ENCODE measurements at places on chromosomes 11 and 22.

- no peak for DNase-seq
Observed at GRCh38 chr11:2721210-2721916, 21.6 kb upstream of the KCNQ1OT1 start.

GRCh38 chr11:104784684-104785460 is 113.4 kb downstream of the CASP12 start:
- no peak for DNase-seq

GRCh38 chr11:68867066-68867465 is 25.4 kb upstream of the CPT1A start:
- no peak for DNase-seq

DNA sequence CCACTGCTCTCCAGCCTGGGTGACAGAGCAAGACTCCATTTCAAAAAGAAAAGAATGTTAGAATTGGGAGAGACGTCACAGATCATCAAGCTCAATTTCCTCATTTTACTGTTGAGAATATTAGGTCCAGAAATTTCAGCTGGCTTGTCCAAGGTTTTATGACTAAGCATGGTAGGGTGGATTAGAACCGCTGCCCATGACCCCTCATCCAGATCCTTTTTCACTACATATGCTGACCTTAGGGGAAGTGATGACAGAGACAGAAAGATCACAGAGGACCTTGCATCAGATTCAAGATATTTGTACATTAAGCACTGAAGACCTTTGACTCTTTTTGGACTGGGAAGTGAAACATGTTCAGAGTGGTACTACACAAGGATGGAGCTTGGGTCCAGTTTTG is 134.5 kb downstream of the ADAMTS15 start:
- no peak for DNase-seq

DNA sequence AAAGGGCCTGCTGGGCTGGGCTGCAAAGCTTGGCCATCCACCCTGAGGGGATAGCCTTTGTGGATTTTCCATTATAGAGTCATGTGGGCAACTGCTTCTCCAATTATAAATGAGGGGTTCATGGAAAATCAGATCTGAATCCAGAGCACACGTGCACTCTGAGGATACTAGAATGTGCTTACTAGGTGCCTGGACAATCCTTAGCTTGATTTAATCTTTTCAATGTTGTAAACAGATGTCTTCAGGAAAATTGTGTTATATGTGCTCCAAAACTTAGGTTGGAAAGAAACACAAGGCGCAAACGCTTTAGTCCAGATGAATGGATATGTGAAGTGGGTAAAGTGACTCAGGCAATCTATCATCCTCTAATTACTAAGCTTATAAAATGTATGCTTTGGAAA is 92.0 kb downstream of the SLC17A6 start:
- no peak for DNase-seq

Data from Jurkat, Clone E6-1 (cell line).